Hematopoietic multipotent progenitor cell treated with erythropoietin and hydrocortisone succinate and interleukin-3 and kit ligand, for 17 days (in vitro differentiated cells): ENCODE measurements at places on chromosomes 7 and 10.

GRCh38 chr10:13348216-13349017 lies at the start of gene SEPHS1:
Gene SEPHS1 (minus strand): TSS chr10:13348293. CDS start chr10:13344950, 3,343 bp downstream.
- DNase-seq = no peak

- no peak for DNase-seq
Observed at GRCh38 chr7:80772347-80772993, 134.0 kb downstream of the CD36 start.

- no peak for DNase-seq
Observed at GRCh38 chr7:5670183-5670935, 111.1 kb downstream of the RNF216 start.

DNA sequence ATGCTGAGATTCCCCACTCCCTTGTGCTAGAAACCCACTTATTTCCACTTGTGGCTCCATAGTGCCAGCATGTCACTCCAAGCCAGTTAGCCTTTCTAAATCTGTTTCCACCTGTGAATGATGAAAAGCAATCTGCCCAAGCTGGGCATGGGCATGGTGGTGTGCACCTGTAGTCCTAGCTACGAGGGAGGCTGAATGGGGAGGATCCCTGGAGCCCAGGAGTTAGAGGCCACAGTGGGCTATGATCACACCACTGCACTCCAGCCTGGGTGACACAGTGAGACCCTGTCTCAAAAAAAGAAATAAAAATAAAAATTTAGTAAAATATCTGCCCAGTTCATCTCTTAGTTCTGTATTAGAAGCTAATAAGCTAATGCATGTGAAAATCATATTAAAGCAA lies 5.0 kb upstream of the PTF1A start:
- DNase-seq = no peak

DNA sequence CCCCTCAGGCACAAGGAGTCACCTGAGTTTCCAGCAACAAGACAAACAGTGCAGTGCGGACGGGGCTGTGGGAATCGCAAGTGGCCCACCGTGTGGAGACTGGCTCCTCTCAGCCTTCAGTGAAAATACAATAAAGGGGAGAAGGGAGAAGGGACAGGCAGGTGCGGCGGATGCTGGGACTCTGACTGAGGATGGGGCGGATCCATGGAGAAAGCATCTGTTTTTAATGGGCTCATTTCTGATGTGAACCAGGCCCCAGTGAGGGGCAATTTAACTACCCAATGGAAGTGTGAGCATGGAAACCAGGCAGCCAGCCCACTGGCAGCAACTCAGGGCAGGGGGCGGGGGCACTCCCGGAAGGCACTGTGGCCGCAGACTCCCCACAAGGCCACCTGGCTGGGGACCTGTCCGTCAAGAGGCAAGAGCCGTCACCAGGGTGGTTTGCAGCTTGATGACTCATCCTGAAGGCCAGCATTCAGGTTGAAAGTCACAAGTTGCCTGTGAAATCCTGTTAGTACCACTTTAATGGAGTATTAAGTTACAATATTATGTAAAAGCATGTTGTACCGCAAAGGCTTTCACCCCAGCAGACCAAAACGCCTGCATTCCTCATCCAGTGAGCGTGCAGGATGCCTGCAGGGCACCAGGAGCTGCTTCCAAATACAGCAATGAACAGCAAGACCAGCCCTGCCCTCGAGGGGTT lies 476.4 kb downstream of the PTPRN2 start:
- DNase-seq = no peak

DNA sequence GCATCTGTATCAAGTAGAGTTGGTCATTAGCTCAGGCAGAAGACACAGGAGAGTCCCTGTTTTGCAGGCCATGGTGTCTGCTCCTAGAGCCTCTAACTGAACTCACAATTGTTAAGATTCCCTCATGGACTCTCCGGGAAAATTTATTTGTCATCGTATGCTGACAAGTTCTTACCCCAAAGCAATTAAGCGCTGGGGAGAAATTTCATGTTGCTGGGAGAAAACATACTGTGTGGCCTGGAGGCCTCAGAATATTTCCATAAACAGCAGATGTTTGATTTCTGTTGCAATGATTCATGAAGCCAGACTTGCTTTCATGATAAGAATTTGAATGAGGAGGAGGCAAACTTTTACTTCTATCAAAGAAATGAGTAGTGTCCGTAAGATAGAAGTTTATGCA lies 583.2 kb downstream of the GATA3 start:
- no peak for DNase-seq

GRCh38 chr7:41125343-41125742 lies 577.5 kb downstream of the INHBA start:
- DNase-seq = no peak

- DNase-seq = no peak
Observed at GRCh38 chr7:38953971-38954370, 23.7 kb upstream of the POU6F2 start.

- no peak for DNase-seq
Observed at GRCh38 chr7:4665661-4666060, 16.4 kb upstream of the FOXK1 start.

DNA sequence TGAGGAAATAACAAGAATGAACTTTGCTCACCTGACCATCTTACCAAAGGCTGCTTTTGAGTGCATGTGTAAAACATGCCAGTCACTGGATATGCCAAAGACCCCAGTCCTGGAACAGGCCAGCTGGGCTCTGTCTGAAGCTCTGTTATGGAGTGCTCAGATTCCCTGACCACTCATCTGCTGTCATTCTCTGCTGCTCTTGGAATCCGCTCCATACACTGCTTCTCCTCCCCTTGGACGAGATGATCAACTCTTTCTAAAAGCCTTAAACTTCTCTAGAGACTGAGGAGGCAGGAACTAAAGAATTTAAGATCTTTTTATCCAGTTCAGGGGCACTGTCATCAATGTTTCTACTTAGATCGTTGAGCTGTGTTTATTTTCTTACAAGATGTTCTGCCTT lies 100.2 kb downstream of the SPAG6 start:
- no peak for DNase-seq

DNA sequence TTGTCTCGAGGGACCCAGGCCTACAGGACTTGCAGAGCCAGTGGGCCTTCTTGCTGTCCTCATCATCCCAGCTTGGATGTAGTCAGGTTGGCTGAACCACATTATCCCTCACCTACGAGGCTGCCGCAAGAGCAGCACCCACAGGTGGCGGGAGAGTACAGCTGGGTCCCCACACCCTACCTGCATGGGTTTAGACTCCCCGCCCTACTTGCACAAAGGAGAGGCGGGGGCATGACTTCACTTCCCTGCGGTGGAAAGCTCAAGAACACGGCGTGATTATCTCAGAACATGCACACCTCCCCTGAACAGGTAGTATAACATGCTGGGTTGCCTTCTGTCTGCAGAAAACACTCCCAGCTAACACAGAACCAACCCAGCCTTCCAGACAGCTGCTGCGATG lies 57.5 kb downstream of the CTBP2 start:
- DNase-seq = no peak

DNA sequence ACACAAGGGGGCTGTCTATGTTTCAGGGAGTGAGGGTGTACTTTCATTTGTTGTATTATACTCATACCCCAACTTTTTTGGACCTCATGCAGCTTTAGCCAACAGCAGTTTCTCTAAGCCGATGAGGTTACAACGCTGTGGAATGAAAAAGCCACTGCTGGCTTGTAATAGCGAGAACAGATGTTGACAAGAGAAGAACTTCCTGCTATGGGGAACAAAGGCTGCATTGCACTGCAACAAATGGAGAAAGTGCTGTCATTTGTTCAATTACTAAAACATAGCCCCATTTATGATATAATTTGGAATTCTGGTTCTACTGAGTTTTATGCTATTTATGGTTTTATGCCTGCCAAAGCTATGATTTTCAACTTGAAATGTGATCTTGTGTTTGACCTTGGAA lies 104.2 kb upstream of the TMEM72 start:
- DNase-seq = no peak

DNA sequence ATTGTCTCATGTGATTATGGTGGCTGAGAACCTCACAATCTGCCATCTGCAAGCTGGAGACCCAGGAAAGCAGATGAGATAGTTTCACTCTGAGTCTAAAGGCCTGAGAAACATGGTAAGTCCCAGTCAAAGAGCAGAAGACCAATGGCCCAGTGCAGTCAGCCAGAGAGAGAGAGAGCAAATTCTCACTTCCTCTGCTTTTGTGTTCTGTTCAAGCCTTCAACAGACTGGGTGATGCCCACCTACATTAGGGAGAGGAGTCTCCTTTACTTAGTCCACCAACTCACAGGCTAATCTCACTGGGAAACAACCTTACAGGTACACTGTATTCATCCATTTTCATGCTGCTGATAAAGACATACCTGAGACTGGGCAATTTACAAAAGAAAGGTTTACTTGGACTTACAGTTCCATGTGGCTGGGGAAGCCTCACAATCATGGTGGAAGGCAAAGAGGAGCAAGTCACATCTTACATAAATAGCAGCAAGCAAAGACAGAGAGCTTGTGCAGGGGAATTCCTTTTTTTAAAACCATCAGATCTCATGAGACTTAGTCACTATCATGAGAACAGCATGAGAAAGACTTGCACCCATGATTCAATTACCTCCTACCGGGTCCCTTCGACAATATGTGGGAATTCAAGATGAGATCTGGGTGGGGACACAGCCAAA lies 4.7 kb upstream of the FRMPD2 start:
- DNase-seq = no peak

DNA sequence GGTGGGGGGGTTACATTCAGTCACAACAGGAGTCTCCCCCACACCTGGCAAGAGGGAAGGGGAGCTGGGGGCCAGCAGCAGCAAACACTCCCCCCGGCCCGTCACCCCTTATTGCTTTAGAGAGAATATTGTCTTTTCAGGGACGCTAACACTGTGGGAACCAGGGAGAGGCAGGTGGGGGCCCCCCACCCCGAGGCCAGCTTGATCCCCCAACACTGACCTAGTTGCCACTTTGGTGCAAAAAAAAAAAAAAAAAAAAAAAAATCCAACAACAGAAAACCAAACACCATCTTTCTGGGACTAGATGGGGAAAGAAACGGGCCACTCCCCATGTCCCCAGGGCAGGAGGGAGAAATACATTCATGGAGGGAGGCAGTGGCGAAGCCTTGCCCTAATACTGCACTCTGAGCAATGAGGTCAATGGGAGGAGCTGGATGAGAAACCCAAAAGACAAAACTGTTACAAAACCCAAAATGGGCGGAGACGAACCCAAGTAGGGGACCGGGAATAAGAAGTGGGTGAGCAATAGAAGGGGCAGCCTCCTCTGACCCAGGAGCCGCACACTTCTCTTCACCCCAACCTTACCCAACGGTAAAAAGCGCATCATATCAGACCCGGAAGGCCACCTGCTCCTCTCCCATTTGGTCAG lies 6.5 kb downstream of the GNB2 start:
- no peak for DNase-seq
